RKO (cell line): ENCODE measurements at places on chromosomes 2 and 18.

DNA sequence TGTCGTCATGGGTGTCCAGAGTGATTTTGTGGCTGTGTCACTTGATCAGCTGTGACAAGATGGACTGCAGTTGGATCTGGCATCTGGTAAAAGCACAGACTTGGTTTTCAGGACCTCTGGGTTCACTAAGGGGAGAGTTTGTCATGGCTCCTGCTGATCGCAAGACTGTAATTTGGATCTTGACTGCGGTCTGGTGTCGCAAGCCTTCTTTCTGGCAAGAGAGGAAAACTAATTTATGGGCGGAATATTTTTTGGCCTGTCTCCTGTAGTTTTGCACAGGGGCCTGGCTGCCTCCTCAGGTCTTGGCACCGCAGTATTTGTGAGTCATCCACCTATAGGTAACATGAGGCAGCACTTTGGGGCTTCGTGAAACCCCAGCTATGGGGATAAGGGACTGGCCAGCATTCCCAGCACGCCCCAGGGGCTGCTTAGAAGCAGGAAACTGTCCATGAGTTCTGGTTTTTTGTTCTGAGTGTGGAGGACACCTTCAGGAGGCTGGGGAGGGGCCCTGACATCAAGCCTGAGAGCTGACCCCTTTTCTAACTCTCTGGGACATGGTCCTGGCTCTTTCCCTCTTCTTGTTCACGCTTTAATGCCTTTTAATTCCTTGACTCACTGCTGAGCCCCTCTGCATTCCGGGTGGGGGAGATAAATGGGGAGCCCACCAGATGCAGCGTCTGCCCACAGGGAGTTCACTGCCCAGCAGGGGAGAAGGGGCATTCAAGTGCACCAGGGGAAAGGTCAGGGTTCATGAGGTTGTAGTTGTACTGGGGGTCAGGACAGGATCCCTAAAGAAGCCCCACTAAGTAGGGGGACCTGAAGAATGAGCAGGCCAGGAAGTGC lies 12.2 kb downstream of the SH3BP4 start:
- DNase-seq, result no peak

- DNase-seq, result no peak
Observed at GRCh38 chr18:8455661-8456614, 153.3 kb upstream of the RAB12 start.

GRCh38 chr2:177271981-177272666 lies 7.6 kb upstream of the NFE2L2 start:
- DNase-seq, result no peak

- no peak for DNase-seq
Observed at GRCh38 chr2:84202166-84202565, 256.9 kb downstream of the SUCLG1 start.

- no peak for DNase-seq
Observed at GRCh38 chr2:10413503-10413902, 34.6 kb downstream of the ODC1 start.

- DNase-seq, result peak; percentile 78
Observed at GRCh38 chr2:154402213-154402612, 296.3 kb upstream of the KCNJ3 start.
